ENCODE measurements at places on chromosomes 7 and 10.

DNA sequence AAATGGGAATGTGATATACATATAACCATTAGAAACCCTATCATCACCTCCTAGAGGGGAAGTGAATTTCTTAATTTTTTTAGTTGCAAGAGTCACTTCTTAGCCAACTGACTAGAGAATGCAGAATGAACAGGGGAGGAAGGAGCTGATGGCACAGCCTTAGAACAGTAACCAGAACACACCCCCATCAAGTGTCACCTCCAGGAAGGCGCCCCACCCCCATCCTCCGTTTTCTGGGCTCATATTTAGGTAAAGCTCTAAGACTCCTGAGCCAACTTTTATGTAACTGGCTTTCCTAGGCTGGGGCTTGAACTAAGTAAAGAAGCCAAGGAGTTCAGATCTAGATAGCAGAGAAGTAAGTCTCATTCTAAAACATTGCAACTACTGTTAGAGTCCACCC, 54.0 kb downstream of the COL17A1 start:
- DNase-seq = no peak

DNA sequence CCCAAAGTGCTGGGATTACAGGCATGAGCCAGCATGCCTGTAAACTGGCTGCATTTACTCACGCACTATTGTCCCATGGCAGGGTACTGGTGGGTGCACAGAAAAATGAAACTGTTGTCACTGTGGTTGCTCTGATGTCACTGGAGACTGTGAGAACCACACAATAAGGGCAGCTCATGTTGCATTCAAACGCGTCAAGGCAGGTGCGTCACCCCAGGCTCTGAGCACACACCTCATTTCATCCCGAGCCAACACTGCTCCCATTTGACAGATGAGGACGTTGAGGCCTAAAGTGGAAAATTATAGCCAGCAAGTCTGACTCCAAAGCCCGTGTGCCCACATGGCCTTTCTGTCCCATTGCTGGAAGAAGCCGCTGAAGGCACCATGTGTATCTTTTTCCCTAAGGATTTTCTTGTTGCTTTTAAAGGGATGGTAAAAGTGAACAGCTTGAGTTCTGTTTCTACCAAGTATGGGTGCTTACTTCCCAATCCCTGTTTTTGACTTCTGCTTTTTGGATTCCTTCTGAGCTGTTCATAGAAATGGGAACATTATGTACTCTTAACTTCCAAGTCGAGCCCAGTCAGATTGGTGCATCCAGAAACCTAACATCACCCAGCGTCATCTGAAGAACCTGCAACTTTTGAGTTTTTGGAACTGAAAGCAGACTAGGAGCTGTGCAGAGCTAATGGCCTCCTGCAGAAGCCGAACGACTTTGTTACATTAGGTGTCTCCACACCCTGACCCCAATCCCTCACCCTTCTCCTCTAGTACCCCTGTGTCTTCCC, 60.1 kb upstream of the CARD11 start:
- DNase-seq = no peak

GRCh38 chr7:150620617-150621371, 11.4 kb downstream of the GIMAP6 start:
- DNase-seq = no peak

DNA sequence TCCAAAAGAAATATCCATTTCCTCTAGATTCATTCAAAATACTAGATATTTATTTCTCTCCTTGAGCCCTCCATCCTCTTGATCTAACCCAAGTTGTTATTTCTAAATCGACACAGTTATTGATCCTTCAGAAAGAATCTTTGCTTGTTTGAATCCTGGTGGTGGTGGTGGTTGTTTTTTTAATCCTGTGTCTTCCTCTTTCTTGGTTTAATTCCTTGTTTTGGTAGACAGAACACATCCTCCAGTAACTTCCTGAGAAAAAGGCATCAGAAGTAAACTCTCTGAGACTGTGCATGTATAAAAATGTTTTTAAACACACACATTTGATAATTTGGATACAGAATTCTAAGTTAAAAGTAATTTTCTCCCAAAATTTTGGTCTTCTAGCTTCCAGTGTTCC, 49.9 kb downstream of the SIRT1 start:
- DNase-seq = no peak

GRCh38 chr7:46294381-46294780, 373.3 kb upstream of the IGFBP3 start:
- DNase-seq = no peak
